ENCODE measurements at places on chromosomes 13 and 19.

DNA sequence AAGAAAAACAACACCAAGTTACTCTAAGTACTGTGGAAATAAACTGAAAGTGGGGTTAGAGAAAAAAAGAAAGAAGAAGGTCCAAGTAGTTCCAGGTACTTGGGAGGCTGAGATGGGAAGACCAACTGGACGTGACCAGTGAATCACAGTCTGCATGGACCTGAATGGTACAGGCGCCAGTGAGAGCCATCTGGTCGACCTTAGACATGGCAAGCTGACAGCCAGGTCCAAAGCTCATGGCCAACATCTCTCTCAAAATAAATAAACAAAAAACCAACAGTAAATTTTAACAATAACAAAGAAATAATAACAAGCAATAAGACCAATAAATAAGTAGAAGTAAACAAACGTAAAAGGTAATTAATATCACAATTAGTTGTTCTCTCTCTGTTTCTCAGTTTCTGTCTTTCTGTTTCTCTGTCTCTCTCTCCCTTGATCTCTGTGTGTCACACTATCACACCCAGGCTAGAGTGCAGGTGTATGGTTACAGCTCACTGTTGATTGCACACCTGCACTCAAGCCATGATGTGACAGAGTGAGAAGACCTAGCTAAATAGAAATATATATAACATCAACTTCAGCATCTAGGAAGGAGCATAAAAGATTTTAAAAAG is 31.6 kb upstream of the ZNF724 start:
- no peak for DNase-seq

- DNase-seq, result no peak
These were observed 661.0 kb downstream of the SLITRK1 start for GRCh38 chr13:83221256-83221655.

DNA sequence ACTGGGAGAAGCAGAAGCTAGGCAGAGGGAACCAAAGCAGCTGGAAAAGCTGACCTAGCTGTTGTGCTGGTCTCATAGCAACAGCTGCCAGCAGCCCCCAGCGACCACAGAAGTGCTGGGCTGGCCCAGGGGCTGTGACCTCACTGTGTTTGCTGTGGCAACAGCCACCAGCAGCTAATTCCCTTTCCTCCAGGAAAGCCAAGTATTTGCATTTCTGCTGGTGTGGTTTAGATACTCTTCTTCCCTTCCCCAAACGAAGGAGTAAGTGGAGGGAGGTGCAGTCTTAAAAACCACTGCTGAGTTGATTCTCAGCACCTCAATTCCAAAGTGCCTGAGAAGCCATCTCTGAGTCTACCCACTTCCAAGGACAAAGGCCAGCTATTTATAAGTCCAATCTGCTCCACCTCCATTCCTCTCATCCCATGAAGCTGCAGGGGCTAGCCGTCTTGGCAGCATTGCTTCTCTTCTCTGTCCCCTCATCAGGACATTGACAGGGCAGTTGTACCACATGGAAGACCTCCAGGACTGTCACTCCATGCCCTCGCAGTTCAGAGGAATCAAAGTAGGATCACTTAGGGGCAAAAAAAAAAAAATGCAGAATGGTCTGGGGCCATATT is 11.5 kb upstream of the CCDC97 start:
- no peak for DNase-seq

DNA sequence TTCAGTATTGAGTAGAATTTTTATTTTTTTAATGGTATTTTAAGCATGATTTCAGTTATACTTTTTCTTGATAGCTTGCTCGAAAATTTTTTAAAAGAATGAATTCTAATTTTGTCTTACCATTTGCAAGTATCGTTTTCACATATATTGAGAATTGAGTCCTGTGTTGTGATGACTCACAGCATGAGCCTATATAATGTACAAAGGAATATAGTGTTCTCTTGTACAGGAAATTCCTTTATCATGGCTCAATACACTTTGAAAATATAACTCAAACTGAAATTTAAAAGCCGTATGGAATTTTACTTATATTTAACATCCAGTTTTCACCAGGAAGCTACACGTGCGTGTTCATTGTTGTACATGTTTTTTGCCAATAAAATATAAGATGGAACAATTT is 161.1 kb upstream of the TMTC4 start:
- no peak for DNase-seq

- no peak for DNase-seq
These were observed 38.7 kb downstream of the TSHZ3 start for GRCh38 chr19:31310432-31311133.
